ENCODE measurements at places on chromosomes 12 and 14. TPM values are rescaled to one million over a fixed set of nuclear protein-coding genes. Genes with fewer than 3 reads are reported as not detected.

GRCh38 chr12:64243809-64244208 is 21.7 kb upstream of the KICS2 start:
- no peaks in the 10 kb centered on the region for H3K4me1 ChIP-seq
- no peak overlapping the region for H3K27ac ChIP-seq
- H3K27me3 ChIP-seq: peaks cover 25% of the 10 kb centered on the region

DNA sequence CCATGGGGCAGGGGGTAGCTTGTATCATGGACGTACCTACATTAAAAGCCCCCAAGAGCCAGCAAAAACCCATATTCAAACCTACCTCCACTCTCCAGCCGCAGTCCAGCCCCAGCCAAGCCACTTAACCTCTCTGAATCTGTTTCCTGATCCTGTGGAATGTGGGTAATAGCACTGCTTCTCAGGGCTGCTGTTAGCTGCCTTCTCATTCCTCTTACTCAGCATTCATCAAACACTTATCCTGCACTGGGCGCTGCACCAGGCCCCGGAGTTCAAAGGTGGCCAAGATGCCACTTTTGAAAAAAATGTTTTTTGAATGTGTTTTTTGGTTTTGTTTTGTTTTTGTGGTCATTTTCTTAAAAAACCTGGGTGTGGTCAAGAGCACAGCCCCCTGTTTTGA is 237.4 kb downstream of the CHST11 start:
- H3K27ac ChIP-seq: peak overlapping the region; percentile 47
- peaks cover 20% of the 10 kb centered on the region for H3K27me3 ChIP-seq
- no peak for DNase-seq
- H3K4me3 ChIP-seq: no peak overlapping the region

DNA sequence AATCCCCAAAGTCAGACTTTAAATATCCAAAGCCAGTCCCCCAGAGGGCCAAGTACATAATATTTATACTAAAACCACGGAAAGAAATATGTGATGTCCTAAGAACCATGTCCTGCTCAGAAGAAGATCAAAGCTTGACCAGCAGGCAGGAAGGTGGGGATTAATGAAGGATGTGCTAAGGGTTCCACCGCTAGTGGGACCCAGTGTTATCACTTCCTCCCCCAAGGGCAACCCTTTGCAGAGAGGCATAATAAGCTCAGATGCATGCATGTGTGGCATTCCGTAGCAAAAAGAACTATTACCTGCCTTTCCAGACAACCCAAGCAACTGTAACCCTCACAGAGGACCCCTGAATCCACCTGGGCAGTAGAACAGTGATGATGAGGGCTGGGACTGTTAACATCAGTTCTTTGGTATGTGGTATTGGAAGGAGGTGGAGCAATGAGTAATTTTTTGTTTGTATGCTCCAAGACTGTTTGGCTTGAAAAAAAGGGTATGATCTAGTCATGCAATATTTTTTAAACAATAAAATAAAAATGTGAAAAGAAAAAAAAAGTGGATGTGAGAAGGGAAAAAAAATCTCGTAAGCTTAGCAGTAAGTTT is 71.7 kb upstream of the ETV6 start:
- H3K4me1 ChIP-seq: no peaks in the 10 kb centered on the region
- H3K27me3 ChIP-seq: peaks cover 11% of the 10 kb centered on the region
- DNase-seq: no peak
- peaks cover 4% of the 10 kb centered on the region for H3K36me3 ChIP-seq
- no peak overlapping the region for H3K4me3 ChIP-seq

DNA sequence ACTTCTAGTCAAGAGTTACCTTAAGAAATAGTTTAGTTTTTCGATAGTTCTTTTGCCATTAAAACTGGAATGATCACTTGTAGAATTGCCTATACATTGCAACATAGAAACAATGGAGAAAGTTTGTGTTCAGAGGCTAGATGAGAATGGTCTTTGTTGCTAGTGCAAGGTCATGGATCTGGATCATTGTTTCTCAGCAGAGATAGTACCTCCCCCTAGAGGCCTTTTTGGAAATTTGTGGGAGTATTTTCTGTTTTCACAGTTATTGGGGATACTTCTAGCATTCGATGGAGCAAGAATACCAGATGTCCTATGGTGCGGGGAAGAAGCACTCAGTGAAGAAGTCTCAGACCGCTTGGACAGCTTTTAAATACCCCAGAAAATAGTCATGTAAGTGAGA is 138.8 kb upstream of the HMGA2 start:
- H3K36me3 ChIP-seq: no peaks in the 10 kb centered on the region
- H3K4me3 ChIP-seq: no peak overlapping the region
- no peak overlapping the region for H3K27ac ChIP-seq
- no peaks in the 10 kb centered on the region for H3K27me3 ChIP-seq
- DNase-seq: no peak

The ACOT6 gene
- not detected for total RNA-seq

The ADAMTS20 gene
- 0.33 TPM for total RNA-seq

GRCh38 chr12:48774516-48774915 is 14.4 kb downstream of the ADCY6 start:
- H3K4me3 ChIP-seq: no peak overlapping the region
- H3K4me1 ChIP-seq: no peaks in the 10 kb centered on the region
- H3K36me3 ChIP-seq: peaks cover 25% of the 10 kb centered on the region
- no peak overlapping the region for H3K27ac ChIP-seq
- H3K27me3 ChIP-seq: no peaks in the 10 kb centered on the region
- no peak for DNase-seq

The NANOG gene
- total RNA-seq: 0.64 TPM

DNA sequence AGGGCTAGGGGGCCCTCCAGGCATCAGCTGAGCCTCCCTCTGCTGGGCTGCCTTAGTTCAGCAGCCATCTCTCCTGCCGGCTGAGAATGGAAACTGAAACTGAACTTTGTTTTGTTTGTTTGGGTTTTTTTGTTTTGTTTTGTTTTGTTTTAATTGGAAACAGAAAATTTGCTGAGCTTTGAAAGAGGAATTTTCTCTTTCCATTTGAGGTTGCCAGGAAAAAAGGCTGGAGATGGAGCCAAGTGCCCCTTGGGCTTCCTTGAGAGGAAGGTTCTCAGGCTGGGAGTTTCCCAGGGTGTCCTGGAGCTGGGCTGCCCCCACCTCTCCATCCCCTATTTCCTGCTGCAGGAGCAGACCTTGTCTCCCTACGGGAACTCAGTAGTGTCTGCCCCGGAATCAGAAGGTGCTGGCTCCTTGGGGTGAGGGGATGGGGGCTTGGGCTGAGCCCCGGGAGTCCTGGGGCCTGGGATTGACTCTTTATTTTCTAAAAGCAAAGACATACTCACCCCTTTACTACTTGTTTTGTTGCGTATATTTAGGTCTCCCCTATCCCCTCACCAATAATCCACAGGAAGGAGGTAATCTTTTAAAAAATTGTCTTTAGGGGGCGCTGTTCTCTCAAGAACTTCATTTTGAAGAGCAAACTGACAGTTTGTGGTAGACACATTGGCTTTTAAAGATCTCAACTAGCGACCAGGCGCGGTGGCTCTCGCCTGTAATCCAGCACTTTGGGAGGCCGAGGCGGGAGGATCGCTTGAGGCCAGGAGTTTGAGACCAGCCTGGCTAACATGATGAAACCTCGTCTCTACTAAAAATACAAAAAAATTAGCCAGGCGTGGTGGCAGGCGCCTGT is 21.3 kb upstream of the OASL start:
- H3K4me3 ChIP-seq: no peak overlapping the region
- H3K4me1 ChIP-seq: no peaks in the 10 kb centered on the region
- H3K36me3 ChIP-seq: no peaks in the 10 kb centered on the region

GRCh38 chr14:105938055-105938863 is 411.9 kb downstream of the TMEM121 start:
- DNase-seq: no peak
- no peaks in the 10 kb centered on the region for H3K27me3 ChIP-seq
- no peaks in the 10 kb centered on the region for H3K4me1 ChIP-seq
- H3K4me3 ChIP-seq: no peak overlapping the region

GRCh38 chr14:103889313-103890051 is 38.8 kb upstream of the TDRD9 start:
- no peak for DNase-seq
- H3K4me3 ChIP-seq: no peak overlapping the region
- H3K27me3 ChIP-seq: peaks cover 6% of the 10 kb centered on the region
- H3K36me3 ChIP-seq: no peaks in the 10 kb centered on the region

DNA sequence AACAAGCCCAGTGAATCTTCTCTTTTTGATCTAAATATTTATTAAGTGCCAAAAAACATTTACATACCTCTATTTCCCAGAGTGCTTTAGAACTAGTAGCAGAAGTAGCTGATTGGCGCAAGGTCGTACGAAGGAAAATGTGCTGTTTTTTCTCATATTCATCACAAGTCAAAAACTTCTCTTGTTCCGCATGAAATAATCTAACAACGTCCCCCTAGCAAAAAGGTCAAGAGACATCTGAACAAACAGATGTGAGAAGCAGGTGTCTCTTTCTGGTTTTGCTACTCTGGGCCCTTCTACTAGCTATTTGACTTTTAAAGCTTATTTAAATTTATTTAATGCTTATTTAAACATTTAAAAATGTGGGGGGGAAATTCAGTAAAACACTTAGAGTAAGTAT is 117.8 kb downstream of the ITPR2 start:
- H3K4me3 ChIP-seq: no peak overlapping the region
- no peaks in the 10 kb centered on the region for H3K4me1 ChIP-seq
- no peaks in the 10 kb centered on the region for H3K27me3 ChIP-seq
- peaks cover 7% of the 10 kb centered on the region for H3K36me3 ChIP-seq
- no peak for DNase-seq

The PLCZ1 gene
- total RNA-seq: not detected

The SLC39A2 gene
- total RNA-seq: not detected

- no peak overlapping the region for H3K27ac ChIP-seq
- H3K4me1 ChIP-seq: peaks cover 6% of the 10 kb centered on the region
- peaks cover 95% of the 10 kb centered on the region for H3K27me3 ChIP-seq
- DNase-seq: no peak
- H3K36me3 ChIP-seq: no peaks in the 10 kb centered on the region
Observed at GRCh38 chr12:57476162-57476992, 3.3 kb downstream of the ARHGAP9 start.

GRCh38 chr14:72521968-72522741 is 371.7 kb downstream of the DPF3 start:
- no peak overlapping the region for H3K27ac ChIP-seq
- H3K4me3 ChIP-seq: no peak overlapping the region
- DNase-seq: no peak
- H3K36me3 ChIP-seq: no peaks in the 10 kb centered on the region
- H3K4me1 ChIP-seq: no peaks in the 10 kb centered on the region

- peaks cover 2% of the 10 kb centered on the region for H3K4me1 ChIP-seq
- no peak overlapping the region for H3K4me3 ChIP-seq
- peaks cover 14% of the 10 kb centered on the region for H3K27me3 ChIP-seq
Observed at GRCh38 chr14:54170301-54170700, 213.7 kb upstream of the BMP4 start.

DNA sequence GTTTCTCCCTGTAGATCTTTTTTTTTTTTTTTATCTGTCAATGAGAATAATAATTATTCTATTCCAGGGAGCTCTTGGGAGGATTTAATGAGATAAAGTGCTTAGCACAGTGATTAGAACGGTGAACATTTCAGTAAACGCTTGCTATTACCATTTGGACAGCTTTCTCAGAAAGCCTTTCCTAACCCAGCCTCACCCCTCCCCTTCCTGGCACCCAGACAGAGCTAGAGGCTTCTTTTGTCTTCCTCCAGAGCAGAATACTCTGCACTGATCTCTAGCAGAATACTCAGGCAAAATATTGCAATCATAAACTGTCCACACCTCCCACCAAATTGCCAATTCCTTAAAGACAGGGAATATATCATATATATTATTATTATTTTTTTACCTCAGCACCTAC is 66.6 kb downstream of the ERGIC2 start:
- no peaks in the 10 kb centered on the region for H3K27me3 ChIP-seq
- no peak overlapping the region for H3K4me3 ChIP-seq
- H3K36me3 ChIP-seq: no peaks in the 10 kb centered on the region
- H3K27ac ChIP-seq: no peak overlapping the region
- no peak for DNase-seq
- peaks cover 6% of the 10 kb centered on the region for H3K4me1 ChIP-seq

GRCh38 chr12:42284876-42285275 is 41.0 kb downstream of the ZCRB1 start:
- peaks cover 13% of the 10 kb centered on the region for H3K4me1 ChIP-seq
- H3K36me3 ChIP-seq: no peaks in the 10 kb centered on the region
- no peak overlapping the region for H3K4me3 ChIP-seq
- no peak for DNase-seq
- H3K27me3 ChIP-seq: peaks cover 8% of the 10 kb centered on the region

- DNase-seq: no peak
- no peak overlapping the region for H3K27ac ChIP-seq
- H3K36me3 ChIP-seq: peaks cover 7% of the 10 kb centered on the region
Observed at GRCh38 chr12:1474574-1475153, 119.7 kb downstream of the FBXL14 start.

The OR6S1 gene
- not detected for total RNA-seq

The CLEC4C gene
- not detected for total RNA-seq

DNA sequence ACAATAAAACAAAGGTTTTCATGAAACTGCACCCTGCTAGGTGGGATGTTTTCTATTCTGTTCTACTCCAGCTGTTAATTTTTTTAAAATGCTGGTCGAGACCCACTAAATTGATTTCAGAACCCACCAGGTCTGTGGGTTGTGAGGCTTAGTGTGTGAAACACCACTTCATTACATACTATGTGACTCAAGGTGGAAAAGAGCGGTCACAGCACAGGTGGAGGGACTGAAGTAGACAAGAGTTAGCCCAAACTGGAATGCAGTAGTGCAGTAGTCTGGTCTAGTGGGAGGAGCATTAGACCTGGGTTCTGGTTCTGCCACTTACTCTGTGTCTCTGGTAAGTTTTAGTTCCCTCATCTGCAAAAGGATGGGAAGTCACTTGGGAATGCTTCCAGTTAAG is 12.2 kb downstream of the DDX55 start:
- no peak for DNase-seq
- H3K4me3 ChIP-seq: no peak overlapping the region
- H3K36me3 ChIP-seq: peaks cover 26% of the 10 kb centered on the region
- H3K27ac ChIP-seq: no peak overlapping the region
- H3K4me1 ChIP-seq: no peaks in the 10 kb centered on the region
- no peaks in the 10 kb centered on the region for H3K27me3 ChIP-seq

Measured in progenitor cell of endocrine pancreas (in vitro differentiated cells).